SJSA1 (cell line): ENCODE measurements at places on chromosomes 3 and 15.

GRCh38 chr15:94387849-94388441 lies 156.6 kb downstream of the MCTP2 start:
- DNase-seq: no peak

- no peak for DNase-seq
Measured at GRCh38 chr3:127162947-127163645, 29.8 kb upstream of the PRR23E start.

DNA sequence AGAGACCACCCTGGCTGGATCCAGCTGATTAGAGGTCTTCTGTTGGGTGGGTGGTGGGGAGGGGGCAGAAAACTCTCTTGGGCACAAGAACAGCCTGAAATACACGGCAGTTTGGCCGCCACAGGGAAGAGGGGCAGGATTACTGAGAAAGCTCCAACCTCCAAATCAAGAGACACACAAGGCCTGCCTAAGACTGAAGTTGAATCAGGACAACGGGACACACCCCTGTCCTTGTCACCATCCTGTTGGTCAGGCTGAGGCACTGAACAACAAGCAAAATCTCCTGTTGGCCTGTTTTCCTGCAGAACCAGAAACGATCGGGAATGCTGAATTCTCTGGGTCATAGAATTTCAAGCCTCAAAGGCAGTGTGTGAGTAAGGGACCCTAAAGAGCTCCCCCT lies 247.8 kb downstream of the FAM43A start:
- no peak for DNase-seq

- peak; percentile 50 for DNase-seq
Measured at GRCh38 chr3:14319654-14320182, 82.7 kb upstream of the SLC6A6 start.

GRCh38 chr15:67184208-67184925 lies 70.1 kb downstream of the AAGAB start:
- no peak for DNase-seq

GRCh38 chr3:30186741-30187219 lies 419.6 kb upstream of the TGFBR2 start:
- DNase-seq: no peak

GRCh38 chr3:53887446-53887845 lies 4.2 kb downstream of the SELENOK start:
- no peak for DNase-seq

DNA sequence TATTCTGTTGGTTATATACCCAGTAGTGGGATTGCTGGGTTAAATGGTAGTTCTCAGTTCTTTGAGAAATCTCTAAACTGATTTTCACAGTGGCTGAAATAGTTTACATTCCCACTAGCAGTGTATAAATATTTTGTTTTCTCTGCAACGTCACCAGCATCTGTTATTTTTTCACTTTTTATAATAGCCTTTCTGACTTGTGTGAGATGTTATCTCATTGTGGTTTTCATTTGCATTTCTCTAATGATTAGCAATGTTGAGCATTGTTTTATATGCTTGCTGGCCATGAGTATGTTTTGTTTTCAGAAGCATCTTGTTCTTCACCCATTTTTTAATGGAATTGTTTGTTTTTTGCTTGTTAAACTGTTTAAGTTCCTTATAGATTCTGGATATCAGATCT lies 612.7 kb upstream of the SGO1 start:
- no peak for DNase-seq

- no peak for DNase-seq
Measured at GRCh38 chr3:123089611-123090331, 22.9 kb downstream of the PDIA5 start.

DNA sequence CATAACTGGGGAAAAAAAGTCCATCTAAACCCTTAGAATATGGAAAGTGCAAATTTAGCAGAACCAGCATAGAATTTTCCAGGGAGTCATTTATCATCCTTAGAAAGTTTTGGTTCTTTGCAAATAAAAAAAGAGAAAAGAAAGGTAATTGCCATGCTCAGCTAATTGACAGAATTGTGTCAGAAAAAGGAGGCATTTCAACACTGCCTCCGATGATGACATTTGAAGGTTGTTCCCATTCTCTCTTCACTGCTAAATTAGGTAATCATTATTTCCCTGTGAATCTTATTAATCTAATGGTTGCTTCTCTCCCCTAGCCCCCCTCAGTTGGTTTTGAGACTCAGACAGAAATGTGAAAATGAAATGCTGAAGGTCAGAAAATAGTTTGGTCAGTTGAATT lies 139.2 kb downstream of the PDCD6IP start:
- DNase-seq: no peak

- DNase-seq: no peak
Measured at GRCh38 chr15:41331833-41332193, 578 bp downstream of the OIP5 start.

DNA sequence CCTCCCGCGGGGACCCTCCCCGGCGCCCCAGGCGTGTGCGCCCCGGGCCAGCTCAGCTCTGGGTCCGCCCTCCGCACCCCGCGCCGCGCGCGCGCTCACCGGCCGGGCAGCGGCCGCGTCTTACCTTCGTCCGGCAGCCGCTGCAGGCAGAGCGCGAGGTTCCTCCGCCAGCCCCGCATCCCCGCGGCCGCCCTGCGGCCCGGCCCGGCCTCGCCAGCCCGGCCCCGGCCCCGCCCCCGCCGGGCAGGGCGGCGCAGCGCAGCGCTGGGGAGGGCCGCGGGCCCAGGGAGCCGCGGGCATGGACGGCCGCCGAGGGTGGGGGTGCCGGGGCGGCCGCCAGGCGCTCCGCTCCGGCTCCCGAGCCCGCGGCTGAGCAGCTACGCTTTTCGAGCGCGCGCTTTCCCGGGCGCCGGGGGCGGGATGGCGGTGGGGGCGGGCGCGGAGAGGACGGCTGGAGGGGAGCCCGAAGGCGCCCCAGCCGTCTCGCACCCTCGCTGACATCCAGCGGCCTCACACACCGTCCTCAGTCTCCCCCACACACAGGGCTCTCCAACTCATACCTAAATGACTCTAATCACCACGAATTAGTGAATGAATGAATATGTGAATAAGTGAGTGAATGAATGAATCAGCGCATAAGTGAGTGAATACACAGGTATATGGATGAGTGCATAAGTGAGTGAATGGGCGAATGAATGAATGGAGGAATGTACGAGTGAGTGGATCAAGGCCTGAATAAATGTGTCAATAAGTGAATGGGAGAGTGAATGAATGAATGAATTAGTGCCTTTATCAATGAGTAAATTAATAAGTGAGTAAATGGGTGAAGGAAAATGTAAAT lies 48.5 kb upstream of the CCDC174 start:
- no peak for DNase-seq

DNA sequence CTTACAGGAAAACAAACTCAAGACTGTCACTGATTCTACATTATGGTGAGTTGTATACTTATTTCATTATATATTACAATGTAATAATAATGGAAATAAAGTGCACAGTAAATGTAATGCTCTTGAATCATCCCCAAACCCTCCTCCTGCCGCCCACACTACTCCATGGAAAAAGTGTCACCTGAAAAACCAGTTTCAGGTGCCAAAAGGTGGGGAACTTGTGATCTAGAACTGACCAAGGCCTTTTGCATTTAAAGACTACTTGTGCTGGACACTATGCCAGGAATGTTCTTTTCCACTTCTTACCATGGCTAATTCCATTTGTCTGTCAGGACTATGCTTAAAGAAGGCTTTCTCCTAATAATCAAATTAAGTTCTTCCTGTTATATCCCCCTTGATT lies 32.3 kb downstream of the ROBO2 start:
- DNase-seq: no peak

DNA sequence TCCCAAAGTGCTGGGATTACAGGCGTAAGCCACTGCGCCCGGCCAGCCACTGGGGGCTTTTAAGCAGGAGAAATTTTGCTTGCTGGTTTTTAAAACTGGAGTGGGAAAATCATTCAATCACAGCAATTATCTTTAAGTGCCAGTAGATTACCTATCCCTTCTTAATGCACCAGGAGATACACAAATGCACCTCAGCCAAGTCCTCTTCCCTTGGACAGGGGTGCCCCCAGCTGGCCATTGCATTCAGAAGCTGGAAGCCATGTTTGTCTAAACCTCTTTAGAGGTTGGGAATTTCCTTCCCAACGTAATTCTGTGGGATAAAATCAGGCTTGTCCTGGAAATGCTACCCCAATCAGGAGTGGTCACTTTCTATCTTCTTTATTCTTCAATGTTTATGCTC lies 26.6 kb downstream of the MIX23 start:
- DNase-seq: peak; percentile 1

DNA sequence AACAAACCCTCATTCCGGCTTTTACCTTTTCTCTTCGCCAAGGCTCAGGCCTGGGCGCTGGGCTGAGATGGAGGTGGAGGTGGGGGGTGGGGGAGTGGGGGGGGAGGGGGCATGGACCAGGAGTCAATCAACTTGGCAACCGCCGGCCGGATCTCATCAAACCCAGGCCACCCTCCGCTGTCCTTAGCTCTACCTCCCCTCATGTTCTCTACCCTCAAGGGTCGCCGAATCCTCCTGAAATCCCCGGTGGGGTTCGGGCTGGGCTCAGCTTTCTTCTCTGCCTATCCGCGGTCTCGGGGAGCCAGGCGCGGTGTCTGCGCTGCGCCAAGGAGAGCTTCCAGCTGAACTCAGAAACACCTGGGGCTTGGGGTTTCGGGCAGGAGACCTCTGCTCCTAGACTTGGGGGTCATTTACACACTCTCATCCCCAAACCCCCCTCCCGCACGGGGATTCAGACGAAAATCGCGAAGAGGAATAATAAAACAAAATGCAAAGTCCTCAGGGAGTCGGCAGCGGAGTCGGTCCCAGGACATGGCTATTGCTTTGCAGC lies 2.5 kb downstream of the ONECUT1 start:
- DNase-seq: no peak
